ENCODE measurements at places on chromosomes 7 and 10.

DNA sequence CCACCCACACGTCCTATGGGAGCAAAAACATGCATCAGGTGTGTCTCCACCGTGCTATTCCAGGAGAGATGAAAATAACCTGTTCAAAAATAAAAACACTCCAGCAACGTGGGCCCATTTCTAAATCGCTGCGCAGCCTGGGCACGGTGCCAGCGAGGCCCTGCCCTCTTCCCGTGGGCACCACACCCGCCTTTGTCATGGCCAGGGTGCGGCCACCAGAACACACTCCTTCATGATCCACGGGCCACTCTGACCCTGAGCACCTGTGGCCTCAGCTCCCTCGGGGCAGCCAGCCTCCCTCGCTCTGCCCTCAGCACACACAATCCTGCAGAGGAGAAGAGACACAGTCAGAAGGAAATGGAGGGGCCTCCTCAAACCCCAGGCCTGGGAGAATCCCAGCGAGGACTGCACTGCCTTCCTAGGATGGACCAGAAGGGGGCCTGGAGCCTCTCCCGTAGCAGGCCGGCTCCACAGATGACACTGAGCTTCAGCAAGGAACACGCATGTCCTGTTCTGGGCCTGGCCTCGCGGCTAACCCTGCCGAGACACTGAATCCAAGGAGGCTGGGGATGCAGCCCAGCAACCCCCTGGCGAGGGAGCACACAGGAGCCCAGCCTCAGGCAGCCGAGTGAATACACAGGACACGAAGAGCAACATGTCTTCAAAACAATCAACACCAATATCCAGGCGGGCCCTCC lies 169.0 kb downstream of the MAD1L1 start:
- DNase-seq: no peak

DNA sequence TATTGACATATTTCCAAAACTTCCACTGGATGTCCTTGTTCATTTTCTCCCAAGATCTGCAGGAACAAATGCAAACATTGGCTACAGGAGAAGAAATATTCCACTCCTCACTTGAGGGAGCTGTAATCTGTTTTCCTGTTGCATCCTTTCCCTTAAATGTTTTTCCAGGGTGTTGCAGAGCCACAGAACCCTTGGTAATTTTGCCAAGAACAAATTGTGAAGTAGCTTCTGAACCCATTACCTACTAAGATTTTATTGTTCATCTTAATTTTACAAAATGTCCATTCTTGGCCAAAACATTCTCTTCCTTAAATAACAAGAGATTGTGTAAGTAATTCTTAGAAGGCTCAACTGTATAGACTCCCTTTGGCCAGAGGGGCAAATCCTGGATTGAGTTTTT lies 177.0 kb downstream of the GNAT3 start:
- DNase-seq: no peak

DNA sequence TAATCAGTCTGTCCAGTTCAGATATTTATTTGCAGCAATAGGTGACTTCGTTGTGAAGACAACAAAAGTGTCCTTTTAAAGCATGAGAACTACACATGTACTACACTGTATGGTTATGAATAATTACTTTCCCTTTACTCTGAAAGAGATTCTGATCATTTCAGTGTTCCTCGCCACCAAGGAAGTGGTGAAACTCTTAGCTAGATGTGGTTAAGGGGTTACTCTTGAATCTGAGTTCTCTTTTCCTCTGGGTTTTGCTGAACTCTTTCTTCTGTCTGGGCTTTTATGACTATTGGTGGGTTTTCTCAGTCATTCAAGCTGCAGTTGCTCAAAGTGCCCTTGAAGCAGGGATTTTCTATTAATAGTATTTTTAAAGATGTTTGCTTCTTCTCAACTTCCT lies 127.9 kb upstream of the SEM1 start:
- DNase-seq: no peak

DNA sequence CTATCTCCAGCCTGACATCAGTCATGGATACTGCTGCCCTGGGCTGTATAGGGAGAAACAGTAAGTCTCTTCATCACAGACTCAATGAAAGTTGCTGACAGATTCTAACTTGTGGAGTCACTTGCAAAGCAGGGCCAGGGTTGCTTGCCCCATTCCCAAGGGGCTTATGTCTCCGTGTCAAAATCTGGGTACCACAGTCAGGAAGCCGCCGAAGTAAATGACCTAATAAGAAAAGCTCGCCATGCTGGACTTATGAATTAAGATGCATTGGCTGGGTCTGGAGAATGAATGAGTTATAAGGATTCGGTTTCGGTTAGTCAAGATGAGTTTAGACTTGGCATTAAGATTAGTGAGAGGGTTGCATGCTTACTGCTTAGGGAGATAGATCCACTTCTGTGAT lies 10.8 kb upstream of the OR6V1 start:
- no peak for DNase-seq

DNA sequence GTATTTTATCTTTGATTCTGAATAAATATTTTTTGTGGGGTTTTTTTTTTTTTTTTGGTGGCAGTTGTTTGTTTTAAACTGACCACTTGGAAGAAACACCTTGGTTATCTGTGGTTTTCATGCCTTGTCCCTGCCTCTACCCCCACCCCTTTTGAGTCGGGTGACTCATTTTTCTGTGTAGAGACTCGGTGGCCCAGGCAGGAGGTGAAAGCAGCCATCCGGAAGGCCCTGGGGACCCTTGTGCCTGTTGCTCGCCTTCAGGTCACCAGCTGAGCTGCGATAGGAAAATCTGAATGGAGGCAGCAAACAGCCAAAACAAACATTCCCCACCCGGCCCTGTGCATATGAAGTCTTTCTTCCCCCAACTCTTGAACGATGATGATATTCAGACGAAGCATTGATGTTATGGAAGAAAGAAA lies 22.8 kb downstream of the CYP17A1 start:
- peak; percentile 66 for DNase-seq

Measured in astrocyte (in vitro differentiated cells and primary cell).